HFFc6 (cell line): ENCODE measurements at places on chromosomes 5 and 9.

DNA sequence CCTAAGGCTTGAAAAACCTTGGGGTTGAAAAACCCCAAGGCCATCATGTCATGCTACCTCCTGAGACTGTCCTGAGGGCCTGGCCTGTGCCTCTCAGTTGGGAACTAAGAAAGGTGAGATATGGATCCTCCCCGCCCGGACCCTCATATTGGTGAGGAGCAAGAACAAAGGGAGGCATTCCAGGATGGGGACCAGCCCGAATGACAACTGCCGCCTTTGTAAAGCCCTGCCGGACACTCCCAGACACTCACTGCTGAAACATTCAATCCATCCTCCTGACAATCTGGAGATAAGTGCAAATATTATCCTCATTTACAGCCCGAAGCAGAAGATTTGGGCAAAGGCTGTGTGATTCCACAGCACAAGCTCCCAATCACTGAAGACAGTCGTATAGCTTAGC, 298.3 kb downstream of the NSG2 start:
- no peak for DNase-seq

- DNase-seq = no peak
Observed at GRCh38 chr5:156824241-156824640, 25.9 kb upstream of the PPP1R2B start.

GRCh38 chr5:469752-470483, 26.9 kb downstream of the EXOC3 start:
- DNase-seq = no peak

- no peak for DNase-seq
Observed at GRCh38 chr5:154273963-154274827, 83.7 kb downstream of the GALNT10 start.

GRCh38 chr5:150639751-150640150, 709 bp upstream of the SYNPO start:
- no peak for DNase-seq

DNA sequence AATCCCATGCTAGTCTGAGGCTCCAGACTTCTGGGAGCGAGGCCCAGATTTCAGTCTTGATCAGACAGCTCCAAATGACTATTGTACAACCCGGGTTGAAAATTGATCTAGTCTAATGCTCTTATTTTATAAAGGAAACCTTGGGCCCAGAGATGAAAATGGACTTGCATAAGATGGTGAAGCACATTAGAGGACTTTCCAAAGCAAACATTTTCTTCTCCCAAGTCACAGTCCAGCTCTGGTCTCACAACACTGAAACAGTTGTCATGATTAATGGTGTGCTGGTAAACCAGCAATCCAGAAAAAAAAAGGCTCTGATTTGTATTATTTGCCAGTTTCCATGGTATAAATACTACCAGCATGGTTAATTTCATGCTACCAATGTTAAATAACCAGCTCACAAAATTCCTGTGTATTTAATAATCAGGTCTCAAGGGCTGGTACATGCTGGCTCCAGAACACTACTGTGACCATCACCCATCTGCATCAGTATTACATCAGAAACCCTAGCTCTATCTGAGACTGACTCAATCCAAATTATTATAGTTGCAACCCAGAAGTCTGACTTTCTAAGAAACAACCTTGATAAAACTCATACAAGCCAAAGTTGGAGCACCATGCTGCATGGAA, 32.5 kb upstream of the ABLIM3 start:
- peak; percentile 9 for DNase-seq

- DNase-seq = no peak
Observed at GRCh38 chr5:143056792-143057579, 286.8 kb downstream of the ARHGAP26 start.

- no peak for DNase-seq
Observed at GRCh38 chr5:65855766-65856315, 70.5 kb upstream of the ERBIN start.

DNA sequence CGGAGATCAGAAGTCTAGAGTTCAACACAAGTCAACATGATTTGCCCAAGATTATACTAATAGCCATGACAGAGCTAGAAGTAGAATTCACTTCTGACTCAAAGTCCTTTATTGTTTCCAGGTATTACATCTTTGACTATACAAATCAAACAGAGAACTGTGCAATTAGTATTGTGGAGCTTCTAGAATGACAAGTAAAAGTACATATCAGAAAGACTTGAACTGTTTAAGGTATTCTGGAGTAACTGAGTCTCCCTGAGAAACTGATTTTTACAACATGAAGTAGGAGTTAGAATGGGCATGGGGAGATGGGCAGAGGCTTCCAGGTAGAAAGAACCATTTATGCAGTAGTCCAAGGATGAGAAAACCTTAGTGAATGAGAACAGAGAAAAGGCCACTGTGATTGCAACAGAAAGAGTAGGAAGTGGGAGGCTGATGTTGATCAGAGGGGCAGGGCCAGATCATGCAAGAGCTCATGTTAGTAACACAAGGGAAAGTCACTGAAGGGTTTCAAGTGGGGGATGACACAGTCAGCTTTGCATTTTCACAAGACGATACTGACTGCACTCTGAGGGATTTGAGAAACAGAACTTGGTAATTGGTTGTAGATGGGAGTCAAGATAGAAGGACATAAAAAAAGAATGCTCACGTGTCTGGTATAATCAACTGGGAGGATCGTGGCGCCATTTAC, 280.7 kb downstream of the RFX3 start:
- DNase-seq = no peak

DNA sequence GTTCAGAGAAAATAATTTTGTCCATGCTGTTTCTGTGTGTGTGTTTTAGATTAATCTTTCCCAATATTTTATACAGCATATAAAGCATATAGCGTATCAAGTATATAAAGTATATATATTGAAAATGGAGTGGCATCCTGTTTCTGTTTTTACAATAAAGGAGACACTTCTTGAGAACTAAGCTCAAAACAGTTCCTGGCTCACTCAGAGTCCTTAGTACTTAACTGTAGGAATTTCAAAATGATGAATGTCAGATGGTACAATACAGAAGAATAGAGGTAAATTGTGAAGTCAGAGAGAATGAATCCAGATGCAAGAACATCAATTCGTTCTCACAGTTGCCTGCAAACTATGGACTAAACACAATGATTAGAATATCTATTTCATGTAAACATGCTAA, 68.7 kb upstream of the TAS2R1 start:
- DNase-seq = no peak

DNA sequence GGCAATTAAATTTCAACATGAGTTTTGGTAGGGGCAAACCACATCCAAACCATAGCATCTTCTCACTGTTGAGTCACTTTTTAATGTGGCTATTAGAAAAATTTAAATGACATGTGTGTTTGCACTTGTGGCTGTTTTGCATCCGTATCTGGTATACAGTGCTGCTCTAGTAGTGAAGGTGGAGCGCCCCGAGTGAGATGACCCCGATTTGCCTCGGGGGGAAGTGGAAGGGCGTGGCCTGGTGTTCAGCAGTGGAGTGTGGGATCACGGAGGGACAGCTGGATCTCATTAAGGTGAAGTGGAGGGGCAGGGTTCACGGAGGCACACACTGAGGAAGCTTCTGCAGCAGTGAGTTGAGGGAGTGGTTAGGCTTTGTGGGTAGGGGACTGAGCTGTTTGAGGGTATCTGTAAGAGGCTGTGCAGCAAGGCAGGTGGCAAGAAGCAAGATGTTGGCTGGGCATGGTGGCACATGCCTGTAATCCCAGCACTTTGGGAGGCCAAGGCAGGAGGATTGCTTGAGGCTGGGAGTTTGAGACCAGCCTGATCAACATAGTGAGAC, 6.2 kb upstream of the GMCL2 start:
- no peak for DNase-seq

DNA sequence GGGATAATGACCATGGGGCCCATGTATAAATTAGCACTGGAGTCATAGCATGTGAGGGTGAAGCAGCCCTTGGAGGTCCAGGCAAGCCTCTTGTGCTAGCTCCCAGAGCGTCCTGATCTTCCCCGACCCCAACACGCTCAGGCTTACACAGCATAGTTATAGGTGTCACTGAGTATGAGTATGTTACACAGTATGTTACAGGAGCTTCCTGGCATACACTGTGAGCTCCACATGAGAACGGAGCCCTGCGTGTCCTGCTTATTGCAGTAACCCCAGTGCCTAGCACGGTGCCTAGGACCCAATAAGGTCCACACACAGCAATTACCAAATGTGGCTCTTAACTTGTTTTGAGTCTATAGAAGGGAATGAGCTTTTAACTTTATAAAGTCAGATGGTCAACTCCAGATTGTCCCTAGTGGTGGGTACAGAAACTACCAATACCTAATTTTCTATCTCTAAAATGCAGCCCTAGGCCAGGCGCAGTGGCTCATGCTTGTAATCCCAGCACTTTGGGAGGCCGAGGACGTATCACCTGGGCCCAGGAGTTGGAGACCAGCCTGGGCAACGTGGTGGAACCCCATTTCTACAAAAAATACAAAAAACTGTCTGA, 64.1 kb downstream of the PLAC8L1 start:
- DNase-seq = no peak

DNA sequence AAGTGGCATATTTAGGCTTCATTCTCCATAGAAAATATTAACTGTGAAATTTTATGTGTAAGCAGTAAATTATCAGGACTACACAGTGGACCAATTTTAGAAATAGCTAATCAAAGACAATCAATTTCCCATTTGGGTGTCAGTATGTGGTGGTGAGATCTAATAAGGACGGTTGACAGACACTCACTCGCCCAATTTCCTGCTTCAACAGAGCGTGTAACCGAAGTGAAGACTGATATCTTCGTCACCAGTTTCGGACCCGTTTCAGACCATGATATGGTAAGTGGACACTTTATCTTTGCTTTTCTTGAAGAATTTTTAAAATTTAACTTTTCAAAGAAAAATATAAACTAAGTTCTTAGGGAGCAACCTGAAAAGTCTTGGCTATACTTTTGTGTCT, 17.6 kb downstream of the GABRA1 start:
- DNase-seq = no peak

- no peak for DNase-seq
Observed at GRCh38 chr9:20532584-20532983, 89.7 kb downstream of the MLLT3 start.

GRCh38 chr5:173003360-173003759, 19.8 kb downstream of the ATP6V0E1 start:
- DNase-seq = no peak

GRCh38 chr9:121434969-121435368, 64.7 kb downstream of the GGTA1 start:
- peak; percentile 23 for DNase-seq

DNA sequence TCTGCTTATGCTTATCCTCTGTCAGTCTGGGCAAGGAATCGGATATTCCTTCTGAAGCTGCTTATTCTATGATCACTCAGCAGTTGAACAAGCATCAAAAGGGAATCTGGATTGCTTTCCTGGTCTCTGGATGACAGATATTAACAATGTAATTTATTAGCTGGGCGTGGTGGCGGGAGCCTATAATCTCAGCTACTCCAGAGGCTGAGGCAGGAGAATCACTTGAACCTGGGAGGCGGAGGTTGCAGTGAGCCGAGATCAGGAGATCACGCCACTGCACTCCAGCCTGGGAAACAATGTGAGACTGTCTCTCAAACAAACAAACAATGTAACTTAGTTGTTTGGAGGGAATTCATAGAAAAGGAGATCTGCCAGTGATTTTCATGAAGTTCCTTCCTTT, 45.4 kb downstream of the DMRT1 start:
- no peak for DNase-seq

DNA sequence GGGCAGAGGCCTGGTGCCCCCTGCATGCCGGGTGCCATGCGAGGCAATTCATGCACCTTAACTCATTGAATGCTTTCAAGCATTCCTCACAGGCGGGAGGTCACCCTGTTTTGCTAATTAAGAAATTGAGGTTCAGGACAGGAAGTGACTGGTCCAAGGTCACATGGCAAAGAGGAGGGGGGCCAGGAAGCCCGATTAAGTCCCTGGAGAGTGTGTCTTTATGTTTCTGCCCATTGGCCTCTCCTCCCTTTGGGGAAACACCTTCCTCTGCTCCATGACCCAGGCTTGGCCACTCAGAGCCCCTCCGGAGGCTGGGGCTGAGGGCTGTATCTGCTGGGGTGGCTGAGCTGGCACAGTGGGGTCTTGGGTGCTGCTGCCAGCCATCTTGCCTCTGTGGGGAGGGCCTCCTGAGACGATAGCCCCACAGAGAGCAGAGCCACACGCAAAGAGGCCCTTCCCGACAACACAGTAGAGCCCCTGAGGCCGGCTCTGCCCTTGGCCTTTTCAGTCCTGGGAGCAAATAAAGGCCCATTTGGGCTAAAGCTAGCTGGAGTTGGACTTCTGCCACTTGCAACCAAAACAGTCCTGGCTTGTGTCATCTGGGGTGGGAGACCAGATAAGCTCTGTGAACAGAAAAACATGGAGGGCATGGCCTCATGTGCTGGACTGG, 90.8 kb upstream of the NEURL1B start:
- no peak for DNase-seq

DNA sequence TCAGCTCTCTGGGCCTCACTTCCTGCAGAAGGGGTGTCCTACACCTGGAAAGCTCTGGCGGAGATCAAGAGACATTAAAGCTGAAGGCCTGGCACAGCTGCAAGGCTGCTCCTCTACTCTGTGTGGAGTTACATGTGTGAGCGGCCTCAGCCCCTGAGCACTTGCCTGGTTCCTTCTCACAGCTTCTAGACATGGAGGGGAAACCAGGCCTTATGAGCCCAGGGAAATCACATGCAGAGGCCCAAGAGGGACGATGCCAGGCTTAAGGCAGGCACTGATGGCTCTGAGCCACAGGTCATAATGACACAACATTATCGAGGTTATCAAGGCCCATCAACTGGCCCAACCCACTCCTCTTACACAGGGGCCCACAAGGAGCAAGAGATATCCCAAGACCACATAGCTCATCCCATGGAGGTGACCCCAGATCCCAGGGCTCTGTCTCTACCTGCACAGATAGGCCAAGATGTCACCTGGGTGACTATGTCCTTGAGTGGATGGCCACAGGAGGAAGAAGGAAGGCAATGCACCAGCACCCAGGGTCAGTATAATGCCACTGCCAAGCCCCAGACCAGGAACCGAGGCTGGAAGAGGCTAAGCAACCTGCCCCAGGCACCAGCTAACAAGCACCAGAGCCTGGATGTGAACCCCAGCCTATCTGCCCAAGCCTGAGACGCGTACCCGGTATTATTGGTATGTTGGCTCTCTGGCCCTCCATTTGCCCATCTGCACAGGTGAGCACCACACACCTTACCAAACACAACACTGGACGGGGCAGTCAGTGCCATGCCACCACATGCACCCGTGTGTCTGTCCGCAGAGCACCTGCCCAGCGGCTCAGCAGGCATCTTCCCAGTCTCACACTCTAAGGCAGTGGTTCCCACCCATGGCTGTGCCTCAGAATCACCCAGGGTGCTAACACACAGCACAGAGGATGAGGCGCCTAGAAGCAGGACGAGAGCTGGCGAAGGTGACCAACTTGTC, 143.3 kb downstream of the GABBR2 start:
- no peak for DNase-seq
